Activated CD4-positive, alpha-beta T cell treated with anti-CD3 and anti-CD28 coated beads, Interleukin-2, amount 10 ng/mL, durations not matched to agents 7 days and 5 days (primary cell): ENCODE measurements at places on chromosomes 7 and 10.
A peak's percentile ranks its signal among the peaks of the same experiment; 100 is the strongest.

GRCh38 chr7:44979481-44980392 lies 922 bp upstream of the MYO1G start:
- DNase-seq: no peak

- no peak for DNase-seq
These were observed 15.5 kb downstream of the CREB3L2 start for GRCh38 chr7:137986252-137987017.

- DNase-seq: no peak
These were observed 104.1 kb downstream of the ZNF467 start for GRCh38 chr7:149669121-149669818.

DNA sequence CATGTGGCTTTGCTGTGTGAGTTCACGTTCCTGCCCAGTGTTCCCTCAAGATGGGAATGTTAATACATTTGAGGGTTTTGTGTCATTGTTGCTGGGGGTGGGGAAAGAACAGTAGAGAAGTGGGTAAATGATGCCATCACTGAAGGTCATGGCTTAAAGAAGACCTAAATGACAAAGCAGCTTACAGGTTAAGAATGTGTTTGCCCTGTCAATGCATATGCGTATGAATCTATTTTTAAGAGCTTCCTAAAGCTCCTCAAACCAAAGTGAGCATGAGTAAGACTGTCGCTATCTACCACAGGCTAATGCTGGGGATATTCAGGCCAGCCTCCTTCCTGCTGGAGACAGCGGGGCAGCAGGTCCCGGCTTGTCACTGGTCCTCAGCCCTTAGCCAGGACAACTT lies 162.9 kb downstream of the CREB5 start:
- DNase-seq: no peak

DNA sequence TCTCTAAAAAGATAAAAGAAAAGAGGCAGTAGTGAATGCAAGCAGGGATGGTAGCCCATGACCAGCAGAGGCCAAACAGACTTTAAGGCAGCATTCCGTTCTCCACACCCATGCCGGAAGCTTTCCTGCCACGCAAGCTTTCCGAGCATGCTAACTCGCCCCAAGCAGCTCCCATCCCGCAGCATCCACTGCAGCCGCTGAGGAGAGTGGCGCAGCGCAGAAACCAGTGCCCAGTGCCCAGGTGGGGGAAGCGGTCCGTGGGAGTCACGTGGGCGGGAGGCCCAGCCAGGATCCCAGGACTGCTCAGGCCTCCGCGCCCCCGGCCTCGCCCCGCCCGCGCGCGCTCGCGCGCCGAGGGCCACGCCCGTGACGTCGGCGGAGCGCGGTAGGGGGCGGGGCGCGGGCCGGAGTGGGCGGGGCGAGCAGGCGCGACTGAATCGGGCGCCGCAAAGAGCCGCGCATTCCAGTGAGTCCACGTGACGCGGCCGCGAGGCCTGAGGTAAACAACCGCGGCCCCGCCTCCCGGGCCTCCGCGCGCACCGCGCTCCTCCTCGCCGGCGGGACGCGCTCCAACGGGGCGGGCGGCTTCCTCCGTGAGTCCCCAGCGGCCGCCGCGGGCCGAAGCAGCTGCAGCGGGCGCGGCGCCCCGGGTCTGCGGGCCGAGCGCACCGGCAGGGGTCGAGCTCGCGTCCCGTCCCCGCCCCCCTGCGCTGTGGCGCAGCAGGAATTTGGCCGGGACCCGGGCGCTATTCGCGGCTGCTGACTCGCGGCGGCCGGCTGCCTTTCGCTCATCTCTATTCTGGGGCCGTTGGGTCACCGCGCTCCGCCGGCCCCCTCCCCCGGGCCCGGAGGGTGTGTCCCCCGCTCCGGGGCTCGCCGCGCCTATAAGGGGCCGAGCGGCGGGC lies at the start of gene OTUD1:
TSS of gene OTUD1 (plus strand) at position 529 of the 905 bp plus-strand sequence. CDS start 383 bp downstream, outside the sequence.
- peak; percentile 93 for DNase-seq

GRCh38 chr10:75532253-75532924 lies 101.0 kb downstream of the LRMDA start:
- no peak for DNase-seq

DNA sequence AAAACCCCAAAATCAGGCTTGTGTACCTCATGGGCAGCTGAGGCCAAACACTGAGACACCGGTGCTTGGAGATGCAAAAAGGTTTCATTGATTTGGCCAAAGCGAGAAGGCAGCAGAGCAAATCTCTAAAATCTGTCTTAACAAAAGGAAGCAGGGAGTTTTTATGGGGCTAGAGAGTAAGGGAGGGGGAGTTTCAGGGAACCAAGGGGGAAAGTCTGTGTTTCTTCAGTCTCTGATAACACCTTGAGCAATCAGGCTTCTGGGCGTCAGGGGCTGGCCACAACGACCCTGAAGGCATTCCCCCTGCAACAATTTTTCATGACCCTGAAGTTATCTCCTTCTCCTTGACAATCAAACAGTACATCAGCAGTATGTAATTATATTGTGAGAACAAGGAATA lies 2.7 kb upstream of the ZNF786 start:
- DNase-seq: no peak

DNA sequence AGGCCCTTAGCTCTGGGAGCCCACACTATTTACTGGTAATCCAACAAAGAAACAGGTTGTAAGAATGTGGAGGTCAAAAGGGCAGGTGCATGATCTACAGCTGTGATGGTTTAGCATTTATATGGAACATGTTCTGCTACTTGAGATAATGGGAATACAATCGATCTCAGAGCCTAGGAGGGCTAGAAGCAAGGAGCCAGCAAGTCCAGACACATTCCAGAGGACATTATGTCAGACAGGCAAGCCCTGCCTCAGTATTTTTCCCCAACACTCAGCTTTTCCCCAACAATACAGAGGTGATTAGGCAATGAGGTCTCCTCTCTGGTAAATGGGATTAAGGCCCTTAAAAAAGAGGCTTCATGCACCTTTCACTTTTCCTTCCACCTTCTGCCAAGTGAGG lies 21.4 kb upstream of the GNAT3 start:
- no peak for DNase-seq

DNA sequence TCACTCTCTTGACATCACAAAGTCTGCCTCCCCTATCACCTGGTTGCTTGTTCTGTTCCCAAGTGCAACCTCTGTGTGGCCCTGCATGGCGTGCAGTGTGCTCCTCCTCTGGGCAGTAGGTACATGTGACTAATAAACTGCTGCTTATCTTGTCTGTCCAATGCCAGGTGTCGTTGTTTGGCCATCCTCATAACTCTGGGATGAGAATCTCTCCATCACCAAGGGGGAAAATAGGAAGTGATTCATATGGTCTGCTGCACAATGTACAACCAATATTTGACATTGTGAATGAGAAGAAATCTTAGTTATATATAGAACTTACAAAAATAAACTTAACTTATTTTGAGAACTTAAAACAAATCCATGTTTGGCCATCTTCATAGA lies 135.2 kb downstream of the INHBA start:
- DNase-seq: no peak

DNA sequence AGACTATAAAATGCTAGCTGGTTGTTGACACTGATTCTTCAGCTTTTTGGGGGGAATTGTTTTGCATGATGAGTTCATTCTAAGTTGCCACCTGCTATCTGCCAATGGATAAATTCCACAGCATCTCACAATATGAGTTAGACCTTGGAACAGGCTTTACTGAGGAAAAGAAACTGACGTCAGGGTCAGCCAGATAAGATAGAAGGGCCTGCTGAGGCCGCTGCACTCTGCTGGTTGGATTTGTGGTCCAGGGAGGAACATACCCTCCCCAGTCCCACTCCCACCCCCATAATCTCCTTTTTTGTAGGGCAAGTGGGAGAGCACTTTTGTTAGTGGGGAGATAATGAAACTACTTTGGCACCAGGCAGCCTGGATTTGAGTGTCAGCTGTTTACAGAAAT lies 110.6 kb upstream of the PRR15 start:
- no peak for DNase-seq

GRCh38 chr7:134186027-134186426 lies 58.9 kb downstream of the LRGUK start:
- no peak for DNase-seq

DNA sequence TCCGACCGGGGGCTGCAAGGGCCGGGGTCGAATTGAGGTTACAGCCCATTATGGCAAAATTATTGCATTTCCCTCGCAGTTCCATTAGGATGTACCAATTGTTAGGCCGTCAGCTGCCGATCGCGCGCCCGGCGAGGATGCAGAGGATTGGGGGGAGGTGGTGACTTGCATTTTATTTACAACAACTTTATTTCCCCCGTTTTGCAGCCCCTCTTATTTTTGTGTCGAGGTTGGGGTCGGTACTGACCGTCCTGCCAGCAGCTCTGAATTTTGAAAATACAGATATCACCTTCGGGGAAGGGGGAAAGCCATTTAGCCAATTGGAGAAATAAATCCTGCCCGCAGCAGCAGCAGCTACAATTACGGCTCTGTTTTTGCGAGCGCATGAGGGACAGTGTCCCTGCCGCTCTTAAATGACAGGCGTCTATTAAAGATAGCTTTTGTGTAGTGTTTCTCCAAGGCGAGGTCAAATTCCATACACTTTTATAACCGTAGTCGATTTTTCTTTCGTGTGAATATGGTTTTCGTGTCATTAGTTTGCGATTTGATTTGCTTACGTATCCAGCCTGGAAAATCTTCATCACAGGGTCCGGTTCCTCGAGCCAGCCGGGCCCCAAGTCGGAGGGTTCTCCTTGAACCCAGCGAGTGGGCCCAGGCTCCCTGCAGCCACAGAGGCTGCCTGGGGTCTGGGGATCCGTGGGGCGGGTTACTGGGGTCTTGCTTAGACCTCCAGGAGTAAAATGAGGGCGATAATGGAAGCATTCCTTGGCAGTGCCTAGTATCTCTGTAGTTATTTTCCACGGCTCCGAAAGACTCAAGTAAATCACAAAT lies 684 bp upstream of the HOXA5 start:
- no peak for DNase-seq

- DNase-seq: no peak
These were observed 157.7 kb downstream of the PLPP4 start for GRCh38 chr10:120614680-120615079.

DNA sequence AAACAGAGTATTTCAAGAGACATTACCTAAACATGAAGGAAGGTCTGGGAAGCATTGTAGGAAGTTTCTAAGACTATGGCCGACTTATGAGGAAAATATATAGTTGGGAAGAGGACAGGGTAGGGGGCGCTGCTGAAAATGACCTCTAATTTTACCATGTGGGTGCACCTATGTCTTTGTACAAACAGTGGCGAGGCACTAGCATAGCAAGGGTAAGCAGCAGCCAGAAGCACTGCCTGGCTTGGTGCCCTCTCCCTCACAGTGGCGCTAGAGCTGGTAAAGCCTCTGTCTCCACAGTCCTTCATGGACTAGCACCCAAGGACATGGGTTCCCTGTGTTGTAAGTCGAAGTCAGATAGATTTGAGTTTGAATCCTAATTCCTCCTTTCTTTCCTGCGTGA lies 461.2 kb downstream of the INHBA start:
- no peak for DNase-seq

GRCh38 chr7:29342761-29343160 lies 148.2 kb downstream of the CHN2 start:
- DNase-seq: no peak

GRCh38 chr7:75849573-75849972 lies 29.3 kb upstream of the RHBDD2 start:
- DNase-seq: no peak

DNA sequence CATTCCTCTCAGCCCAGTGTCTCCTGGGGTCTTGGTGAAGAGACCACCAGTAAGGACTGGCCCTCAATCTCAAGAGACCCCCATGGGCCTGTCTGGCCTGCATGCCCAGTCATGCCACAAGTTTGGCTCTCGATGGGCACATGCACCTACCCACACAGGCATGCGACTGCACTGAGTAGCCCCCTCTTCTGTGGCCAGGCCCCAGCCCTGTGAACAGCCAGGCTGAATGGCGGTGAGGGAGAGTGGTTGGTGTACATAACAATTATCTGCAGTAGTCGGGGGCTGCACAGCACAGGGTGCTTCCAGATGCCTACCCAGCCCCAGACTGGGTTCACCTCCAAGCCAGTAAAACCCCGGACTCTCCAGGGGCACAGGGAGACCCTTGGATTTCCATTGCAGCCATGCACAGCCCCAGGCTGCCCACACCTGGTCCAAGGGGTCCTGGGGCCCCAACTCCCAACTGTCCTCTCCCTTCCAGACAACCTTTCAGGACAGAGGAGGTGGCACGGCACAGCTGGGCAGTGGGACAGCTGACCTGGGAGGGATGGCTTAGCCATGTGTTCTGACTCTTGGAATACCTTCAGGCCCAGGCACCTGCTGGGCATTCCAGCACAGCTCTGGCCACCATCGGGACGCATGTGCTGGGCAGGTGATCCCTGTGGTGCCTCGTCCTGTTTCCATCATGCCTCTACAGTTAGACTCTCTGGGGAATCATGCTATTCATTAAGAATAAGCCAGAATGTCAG lies 21.0 kb upstream of the CSGALNACT2 start:
- DNase-seq: no peak

GRCh38 chr10:71966046-71967004 lies 2.1 kb downstream of the CHST3 start:
- DNase-seq: no peak

- no peak for DNase-seq
These were observed 70.4 kb upstream of the ITPRID1 start for GRCh38 chr7:31443457-31443856.

DNA sequence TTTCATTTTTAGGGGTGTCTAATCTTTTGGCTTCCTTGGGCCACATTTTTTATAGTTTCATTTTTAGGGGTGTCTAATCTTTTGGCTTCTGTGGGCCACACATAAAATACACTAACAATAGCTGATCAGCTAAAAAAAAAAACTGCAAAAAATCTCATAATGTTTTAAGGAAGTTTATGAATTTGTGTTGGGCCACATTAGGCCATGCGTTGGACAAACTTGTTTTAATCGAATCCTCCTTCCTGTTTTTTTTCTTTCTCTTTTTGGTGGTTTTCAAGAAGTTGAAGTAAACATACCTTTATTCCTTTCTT lies 37.4 kb downstream of the ZNRF2 start:
- no peak for DNase-seq

DNA sequence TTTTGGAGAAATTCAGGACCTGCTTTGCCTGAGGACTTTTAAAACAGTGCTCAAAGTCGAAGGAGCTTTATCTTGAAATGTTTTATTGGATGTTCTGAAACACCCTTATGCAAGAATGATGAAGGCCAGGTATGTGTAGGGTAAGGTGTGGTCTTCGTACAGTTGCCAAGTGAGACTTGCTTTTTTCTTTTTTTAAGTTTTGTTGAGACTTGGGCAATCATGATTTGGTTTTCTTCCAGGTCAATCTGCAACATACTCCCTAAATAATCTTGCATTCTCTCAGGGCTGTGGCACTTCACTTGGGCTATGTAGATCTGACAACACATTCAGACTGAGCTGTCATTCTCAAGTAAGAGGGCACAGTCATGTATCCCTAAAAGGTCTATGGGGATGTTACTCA lies 75.0 kb downstream of the GATA3 start:
- DNase-seq: no peak

DNA sequence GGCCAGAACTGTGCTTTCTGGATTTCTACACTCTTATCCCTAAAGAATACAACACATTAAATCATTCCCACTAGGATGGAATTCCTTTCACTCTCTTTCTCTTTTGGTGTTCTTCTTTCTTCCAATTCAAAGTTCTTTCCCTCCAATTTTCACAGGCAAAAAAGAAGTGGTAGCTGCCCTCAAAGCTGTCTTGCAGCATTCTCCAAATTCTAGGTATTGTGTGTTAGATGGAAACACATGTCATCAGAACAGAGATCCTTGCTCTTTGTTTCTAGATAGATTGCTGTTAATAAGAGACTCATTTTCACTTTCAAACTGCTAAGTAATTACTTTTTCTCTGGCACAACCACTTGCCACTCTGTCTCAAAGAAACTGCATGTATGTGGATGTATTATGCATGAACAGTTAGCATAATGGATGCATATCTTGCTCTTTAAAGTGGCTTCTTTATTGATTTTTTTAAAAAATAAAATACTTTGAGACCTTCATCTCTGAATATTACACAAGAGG lies 31.0 kb downstream of the SHTN1 start:
- no peak for DNase-seq
